Activated T-helper 1 cell treated with anti-CD3 and anti-CD28 coated beads, Interleukin-12 subunit alpha, Interleukin-12 subunit beta, Interleukin-2, Interleukin-4 antibody, amounts not matched to agents 30 ng/mL and 10 ng/mL and 1 ng/mL, durations not matched to agents 14 hours and 24 hours and 36 hours (primary cell): ENCODE measurements at places on chromosomes 2 and 18.

GRCh38 chr2:145845207-145845894, 1325.4 kb upstream of the ZEB2 start:
- H3K4me3 ChIP-seq = no peak overlapping the region
- H3K4me1 ChIP-seq = no peaks in the 10 kb centered on the region
- H3K36me3 ChIP-seq = no peaks in the 10 kb centered on the region

DNA sequence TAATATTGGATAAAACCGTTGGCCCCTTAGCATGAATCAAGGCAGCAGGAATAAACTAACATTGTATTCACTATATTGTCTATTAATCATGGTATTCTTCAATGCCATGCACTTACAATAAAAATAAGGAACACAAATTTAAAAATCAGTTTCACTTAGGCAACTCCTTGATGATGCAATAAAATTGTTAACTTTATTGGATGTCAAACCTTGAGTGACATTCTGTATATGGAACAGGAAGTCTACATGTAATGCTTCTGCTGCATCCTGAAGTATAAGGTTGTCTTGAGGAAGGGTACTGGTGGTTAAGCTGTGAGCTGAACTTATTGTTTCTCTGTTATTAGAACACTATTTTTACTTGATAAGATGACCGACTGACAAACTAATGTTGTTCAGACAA, 605.5 kb downstream of the SATB2 start:
- no peak for DNase-seq
- no peak overlapping the region for H3K4me3 ChIP-seq
- no peak overlapping the region for H3K27ac ChIP-seq
- no peaks in the 10 kb centered on the region for H3K36me3 ChIP-seq
- H3K4me1 ChIP-seq = no peaks in the 10 kb centered on the region

DNA sequence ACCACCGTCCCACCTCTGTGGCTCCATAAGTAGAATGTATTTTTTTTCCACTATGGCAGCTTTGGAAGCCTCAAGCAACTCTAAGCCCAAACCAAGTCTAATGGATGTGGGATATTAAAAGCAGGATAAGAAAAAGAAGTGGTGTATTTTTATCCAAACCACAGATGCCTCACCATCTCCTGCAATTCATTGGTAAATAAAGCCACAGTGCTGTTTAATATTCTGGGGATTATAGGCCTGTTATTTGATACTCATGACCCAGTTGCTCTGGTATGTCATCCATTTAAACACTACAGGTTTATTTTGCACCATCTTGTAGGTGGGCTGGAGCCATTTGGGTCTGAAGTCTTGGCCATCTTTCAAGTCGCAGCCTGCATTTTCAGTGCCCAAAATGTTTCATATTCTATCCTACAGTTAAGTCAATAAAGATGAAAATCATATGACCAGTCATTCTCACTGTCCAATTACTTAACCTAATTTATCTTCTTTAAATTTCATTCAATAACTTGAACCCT, 279.5 kb upstream of the EPHA4 start:
- H3K4me3 ChIP-seq = no peak overlapping the region
- no peaks in the 10 kb centered on the region for H3K4me1 ChIP-seq
- no peak overlapping the region for H3K27ac ChIP-seq
- H3K36me3 ChIP-seq = no peaks in the 10 kb centered on the region

- H3K4me1 ChIP-seq = no peaks in the 10 kb centered on the region
- no peak overlapping the region for H3K4me3 ChIP-seq
- no peaks in the 10 kb centered on the region for H3K36me3 ChIP-seq
- H3K27ac ChIP-seq = no peak overlapping the region
- no peaks in the 10 kb centered on the region for H3K27me3 ChIP-seq
Measured at GRCh38 chr2:59191781-59192180, 950.7 kb upstream of the FANCL start.
